ENCODE measurements at places on chromosomes 2 and 18.

DNA sequence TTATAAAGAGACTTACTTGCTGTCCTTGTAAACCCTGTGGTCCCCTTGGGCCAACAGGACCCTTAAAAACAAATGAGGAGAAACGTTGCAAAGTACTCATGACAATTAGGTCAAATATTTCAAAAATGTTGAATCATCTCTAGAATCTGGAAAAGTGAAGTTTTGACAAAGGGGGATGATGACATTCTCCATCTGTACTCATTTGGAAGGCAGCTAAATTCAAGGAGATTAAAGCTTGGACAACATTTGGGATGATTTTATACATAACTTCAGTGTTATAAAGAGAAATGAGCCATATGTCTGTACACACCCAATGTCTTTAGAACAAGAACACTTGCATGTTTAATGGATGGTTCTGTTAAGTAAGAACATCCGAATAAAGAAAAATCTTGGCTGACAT lies 92.9 kb downstream of the COL5A2 start:
- no peak for DNase-seq

- DNase-seq = no peak
Observed at GRCh38 chr2:36404754-36405153, 49.2 kb downstream of the CRIM1 start.

DNA sequence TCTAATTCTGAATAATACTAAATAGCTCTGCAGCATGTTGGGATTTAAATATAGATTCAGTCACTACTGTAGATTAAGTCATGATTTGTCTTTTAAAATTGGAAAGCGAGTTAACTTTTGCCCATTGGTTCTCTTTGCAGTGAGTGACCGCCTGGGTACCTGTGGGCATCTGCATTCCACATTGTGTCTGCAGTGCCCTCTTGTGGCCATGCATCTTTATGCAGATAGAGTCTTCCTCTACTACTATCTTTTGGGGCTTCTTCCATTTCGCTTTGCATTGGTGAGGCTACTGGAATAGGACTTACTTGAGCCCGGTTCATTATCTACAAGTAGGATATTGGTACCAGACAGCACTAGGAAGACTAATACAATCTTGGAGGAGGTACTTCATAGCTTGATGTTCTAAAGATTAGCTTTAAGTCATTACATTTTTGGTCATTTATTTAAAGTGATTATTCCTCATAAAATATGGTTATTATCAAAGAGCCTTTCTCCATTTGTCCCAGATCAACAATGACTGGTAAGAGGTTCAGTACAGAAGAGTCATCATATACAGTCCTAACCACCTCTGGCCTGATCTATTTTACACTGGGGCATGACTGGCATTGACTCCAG lies 203.0 kb downstream of the SOCS6 start:
- DNase-seq = no peak

GRCh38 chr2:68734688-68735525 lies at the start of gene ARHGAP25:
Gene ARHGAP25, plus strand, starts transcription at chr2:68734811. Its CDS starts 389 bp downstream, at chr2:68735200.
- no peak for DNase-seq

DNA sequence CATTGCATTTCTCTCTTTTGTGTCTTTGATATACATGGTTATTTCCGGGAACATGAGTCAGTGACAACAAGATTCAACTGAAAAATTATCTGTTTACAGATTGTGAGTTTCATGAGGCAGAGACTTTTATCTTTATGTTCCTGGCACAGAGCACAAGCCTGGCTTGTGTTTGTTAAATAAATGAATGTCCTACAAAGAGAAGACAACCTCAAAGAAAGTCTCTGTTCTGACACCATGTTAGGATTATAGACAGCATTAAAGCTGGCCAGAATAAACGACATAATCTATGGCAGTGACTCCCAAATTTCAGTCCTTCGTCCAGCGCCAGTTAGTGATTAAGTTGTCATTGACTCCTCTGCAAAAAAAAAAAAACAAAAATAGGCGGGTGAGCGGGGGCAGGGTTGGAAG lies 97.4 kb upstream of the DNAJC10 start:
- DNase-seq = no peak

- DNase-seq = no peak
Observed at GRCh38 chr2:16203069-16203468, 262.7 kb downstream of the MYCN start.

GRCh38 chr2:130819226-130819607 lies 17.5 kb upstream of the ARHGEF4 start:
- DNase-seq = no peak

GRCh38 chr2:115199966-115200365 lies 757.5 kb downstream of the DPP10 start:
- DNase-seq = no peak

DNA sequence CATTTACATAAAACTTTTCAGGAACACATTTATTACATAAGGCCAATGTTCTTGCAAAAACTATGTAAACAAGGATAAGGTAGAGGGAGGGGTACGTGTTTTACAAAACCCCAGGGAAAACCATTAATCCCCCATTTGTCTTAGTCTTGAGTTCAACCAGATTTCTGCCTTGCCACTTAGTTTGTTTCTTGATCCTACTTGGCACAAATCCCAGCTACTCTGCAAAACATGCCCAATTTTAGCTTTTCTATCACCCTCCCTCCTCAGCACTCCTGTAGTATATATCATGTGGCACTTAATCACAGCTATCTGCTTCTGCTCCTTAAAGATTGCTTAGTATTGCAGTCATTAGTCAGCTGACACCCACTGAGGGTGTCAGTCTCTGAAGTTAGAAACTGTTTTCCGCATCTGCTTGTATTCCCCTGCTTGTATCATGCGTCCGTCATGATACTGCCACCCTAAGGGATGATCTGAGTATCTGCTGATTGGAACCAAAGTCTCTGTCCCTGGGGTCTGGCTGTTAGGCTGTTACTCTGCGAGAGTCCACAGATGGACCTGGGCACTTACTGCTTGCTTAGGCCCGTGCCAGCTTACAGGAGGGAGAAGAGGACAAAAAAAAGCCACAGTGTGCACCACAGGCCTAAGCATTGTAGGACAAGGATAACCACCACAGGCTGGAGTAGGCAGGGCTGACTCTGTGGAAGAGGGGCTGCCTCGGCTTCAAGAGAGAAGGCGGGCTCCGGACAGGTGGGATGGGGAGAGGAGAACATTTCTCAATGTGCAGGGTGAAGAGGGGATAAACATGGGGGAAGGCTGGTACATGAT lies 82.2 kb downstream of the EPAS1 start:
- DNase-seq = no peak

GRCh38 chr2:27303093-27304025 lies 4.9 kb downstream of the UCN start:
- DNase-seq = no peak

DNA sequence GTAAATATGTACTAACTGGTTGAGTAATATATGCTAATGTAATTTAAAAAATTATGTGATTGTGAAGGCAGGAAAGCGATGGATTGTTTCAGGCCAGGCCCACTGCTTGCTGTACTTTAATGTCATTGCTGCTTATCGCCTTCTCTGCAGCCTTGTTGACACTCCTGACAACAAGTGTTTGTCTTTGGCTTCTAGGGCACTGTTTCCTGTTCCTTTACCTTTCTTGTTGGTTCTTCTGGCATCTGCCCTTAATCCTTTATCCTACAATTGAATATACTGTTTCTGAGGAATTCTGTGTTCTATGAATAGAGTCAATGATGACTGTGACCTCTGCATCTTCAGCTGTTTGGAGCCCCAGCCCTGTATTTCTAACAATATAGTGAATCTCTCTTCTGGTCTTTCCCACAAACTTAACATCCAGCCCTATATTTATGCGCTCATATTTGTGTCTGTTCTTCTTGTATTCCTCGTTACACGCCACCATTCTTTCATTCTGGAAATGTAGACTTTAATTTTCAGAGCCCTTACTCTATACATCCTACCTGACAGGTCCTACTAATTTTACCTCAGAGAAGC lies 17.6 kb downstream of the ACSL3 start:
- DNase-seq = no peak

DNA sequence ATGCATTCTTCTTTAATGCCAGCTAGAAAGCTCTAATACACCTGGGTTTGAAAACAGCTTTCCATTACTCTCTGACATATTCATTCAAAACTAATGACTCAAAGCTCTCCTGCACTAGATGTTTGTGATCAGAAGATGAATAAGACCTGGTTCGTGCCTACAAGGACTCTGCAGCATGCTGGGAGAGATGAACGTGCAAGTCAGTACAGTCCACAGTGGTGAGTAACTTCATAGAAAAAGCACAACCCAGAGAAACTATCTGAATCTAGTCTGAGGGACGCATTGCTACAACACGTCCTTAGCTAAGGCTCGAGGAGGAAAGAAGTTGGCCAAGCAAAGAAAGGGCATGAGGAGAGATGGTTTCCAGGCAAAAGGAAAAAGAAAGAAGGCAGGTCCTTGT lies 234.3 kb downstream of the OSR1 start:
- DNase-seq = no peak

- DNase-seq = no peak
Observed at GRCh38 chr18:11124054-11124453, 25.3 kb downstream of the PIEZO2 start.

DNA sequence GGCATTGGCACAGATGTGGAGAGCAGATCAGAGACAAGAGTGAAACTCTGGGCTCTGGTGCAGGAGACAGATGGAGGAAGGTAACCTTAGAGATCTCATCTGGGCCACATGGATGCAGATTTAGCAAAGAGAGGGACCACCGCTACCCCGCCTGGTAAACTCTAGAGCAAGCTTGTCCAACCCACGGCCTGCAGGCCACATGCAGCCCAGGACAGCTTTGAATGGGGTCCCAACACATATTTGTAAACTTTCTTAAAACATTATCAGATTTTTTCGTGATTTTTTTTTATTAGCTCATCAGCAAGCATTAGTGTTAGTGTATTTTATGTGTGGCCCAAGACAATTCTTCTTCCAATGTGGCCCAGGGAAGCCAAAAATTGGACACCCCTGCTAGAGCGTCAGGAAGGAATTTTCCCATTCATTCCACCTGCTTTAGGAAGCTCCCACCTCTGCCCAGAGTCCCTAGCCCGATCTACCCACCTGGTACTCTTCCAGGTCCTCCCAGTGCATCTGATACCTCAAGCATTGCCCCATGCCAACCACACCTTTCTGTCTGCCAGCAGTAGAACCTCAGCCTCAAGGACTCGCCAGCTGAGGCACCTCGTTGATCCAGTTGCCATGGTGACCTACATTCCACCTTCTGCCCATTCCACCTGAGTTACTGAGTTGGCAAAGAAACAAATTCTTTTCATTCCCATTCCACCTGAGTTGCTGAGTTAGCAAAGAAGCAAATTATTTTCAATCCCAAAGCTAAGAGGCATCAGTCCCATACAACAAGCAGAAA lies at the start of gene CIB4:
TSS of gene CIB4 (minus strand) at position 586 of the 784 bp plus-strand sequence. CDS start at position 534, 52 bp downstream.
- DNase-seq = no peak

- no peak for DNase-seq
Observed at GRCh38 chr2:108633409-108633808, 85.9 kb upstream of the RANBP2 start.

DNA sequence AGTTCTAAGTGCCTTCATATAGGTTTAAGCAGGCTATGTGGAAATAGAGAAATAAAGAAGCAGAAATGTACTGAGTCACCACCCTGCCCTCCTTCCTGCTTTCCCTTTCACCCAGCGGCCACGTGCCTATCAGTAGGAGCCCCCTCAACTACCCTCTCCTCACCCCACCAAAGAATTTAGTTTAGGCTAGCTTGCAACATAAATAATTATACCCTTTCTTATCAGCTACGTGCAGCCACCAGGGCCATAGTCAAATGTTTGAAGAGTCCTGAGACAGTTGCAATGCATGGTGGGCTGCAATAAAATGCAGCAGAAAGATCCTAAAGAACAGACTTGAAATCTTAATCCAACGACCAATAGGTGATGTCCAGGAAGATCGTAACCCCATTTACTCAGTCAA lies 101.2 kb downstream of the RTP5 start:
- no peak for DNase-seq

DNA sequence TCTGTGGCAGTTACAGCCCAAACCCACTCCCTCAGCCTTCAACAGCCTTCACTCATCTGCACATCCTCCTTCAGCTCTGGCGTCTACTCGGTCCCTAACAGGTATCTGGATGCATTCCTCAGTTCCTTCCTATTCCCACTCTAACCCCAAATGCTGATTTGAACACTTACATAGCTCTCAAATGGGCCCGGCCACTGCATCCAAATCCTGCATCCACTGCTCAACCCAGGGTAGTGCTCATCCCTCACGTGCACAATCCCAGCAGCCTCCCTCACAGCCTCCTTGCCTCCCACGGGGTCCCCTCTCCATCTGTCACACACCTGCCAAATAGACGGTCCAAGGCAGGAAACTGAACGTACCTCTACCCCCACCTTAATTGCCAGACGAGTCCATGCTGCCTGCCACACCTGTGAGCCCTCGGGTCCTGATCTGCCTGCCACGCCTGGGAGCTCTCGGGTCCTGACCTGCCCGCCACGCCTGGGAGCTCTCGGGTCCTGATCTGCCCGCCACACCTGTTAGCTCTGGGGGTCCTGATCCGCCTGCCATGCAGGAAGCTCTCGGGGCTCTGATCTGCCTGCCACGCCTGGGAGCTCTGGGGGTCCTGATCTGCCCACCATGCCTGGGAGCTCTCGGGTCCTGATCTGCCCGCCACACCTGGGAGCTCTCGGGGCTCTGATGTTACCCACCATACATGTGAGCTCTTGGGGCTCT lies 9.9 kb downstream of the OR6B3 start:
- no peak for DNase-seq

DNA sequence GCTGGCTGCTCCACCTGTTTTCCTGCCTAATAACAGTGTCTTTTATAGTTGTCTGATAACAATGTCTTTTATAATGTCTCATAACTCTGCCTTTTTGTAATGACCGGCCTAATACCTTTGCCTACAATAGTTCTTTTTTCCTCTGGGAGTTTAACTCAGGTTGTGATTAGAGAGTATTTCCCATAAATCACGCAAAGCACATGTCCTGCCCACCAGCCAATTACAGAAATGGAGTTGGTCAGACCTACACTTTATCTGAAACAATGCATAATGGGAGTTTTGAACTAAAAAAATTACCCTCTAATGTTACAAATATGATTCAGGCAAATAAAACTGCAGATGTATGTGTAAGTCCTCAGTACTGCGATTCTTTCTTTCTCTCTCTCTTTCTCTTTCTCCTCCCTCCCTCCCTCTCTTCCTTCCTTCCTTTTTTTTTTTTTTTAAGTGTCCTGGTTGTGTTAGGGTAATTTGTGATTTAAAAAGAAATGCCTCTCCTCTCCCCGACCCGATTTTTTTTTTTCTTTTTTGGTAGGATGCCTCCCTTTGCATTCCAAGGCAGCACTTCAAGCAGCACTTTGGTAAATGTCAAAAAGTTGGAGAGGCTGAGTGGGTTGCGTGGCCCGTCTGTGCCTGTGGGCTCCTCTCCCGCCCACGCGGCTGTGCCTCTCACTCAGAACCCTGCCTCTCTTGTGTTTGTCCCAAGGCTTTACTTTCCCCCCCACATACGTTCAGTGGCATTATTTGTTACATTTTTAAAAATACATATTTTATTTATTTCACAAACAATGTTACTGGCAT lies 147.3 kb downstream of the AGAP1 start:
- DNase-seq = no peak

GRCh38 chr2:229610333-229610732 lies 104.0 kb downstream of the DNER start:
- no peak for DNase-seq

Measured in stimulated activated CD8-positive, alpha-beta memory T cell treated with anti-CD3 and anti-CD28 coated beads, Interleukin-7, amount 100 ng/mL, for 1 hour (primary cell).